ENCODE measurements at places on chromosomes 3 and 15. TPM values are rescaled to one million over a fixed set of nuclear protein-coding genes. Genes with fewer than 3 reads are reported as not detected.

DNA sequence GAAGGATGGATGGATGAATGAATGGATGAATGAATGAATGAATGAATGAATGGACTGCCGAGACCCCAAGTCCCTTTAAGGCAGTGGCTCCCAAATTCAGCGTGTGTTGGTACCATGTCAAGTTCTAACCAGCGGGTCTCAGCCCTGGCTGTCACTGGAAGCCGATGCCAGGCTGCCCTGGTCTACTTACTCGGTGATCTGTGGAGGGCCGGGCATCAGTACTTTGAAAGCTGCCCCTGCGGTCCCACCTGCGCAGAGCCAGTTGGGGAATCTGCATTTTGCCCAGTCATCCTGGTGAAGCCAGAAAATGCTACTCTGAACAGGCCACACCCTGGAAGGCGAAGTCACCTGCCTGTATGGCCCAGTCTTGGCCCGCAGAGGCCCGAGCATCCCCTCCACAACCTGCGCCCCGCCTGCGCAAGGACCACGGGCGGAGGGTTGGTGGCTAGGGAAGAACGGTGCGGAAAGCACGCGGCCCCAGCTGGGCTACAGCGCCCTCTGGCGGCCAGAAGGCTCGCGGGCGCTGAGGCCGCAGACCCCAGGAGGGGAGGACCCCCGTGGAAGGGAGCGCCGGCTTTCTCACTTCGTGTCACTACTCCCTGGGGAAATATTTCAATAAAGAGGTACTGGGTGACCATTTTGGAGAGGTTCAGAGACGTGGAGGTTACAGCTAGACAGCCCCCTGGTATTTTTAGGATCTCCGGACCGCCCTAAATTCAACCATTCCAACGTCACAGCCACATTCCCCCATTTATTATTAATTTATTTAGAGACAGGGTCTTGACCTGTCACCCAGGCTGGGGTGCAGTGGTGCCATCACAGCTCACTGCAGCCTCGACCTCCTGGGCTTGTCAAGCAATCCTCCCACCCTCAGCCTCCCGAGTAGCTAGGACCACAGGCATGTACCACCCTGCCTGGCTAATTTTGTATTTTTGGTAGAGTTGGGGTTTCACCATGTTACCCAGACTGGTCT is 34.9 kb downstream of the PRKCD start:
- no peak for DNase-seq

- no peak for DNase-seq
Observed at GRCh38 chr3:158369279-158369678, 201.7 kb upstream of the MLF1 start.

GRCh38 chr3:115502128-115502527 is 121.2 kb upstream of the GAP43 start:
- DNase-seq = no peak

DNA sequence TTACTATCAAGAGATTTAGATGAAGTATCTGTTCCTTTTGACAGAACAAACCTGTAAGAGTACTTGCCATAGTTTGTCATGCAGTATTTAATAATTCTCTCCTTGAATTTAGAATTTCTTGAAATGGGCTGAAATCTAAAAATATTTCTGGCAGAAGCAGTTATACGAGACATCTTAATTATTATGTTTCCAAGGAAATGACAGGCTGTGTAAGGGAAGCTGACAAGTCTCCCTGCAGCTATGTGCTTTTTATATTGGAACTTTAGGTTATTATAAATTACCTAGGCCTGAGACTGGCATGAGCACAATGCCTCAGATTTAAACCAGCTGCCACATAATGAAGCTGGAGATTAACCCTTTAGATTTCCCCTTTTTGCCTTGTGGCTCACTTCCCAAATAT is 365.0 kb upstream of the EPHA6 start:
- no peak for DNase-seq

- DNase-seq = no peak
Observed at GRCh38 chr15:77633913-77634265, 1.2 kb upstream of the LINGO1 start.

DNA sequence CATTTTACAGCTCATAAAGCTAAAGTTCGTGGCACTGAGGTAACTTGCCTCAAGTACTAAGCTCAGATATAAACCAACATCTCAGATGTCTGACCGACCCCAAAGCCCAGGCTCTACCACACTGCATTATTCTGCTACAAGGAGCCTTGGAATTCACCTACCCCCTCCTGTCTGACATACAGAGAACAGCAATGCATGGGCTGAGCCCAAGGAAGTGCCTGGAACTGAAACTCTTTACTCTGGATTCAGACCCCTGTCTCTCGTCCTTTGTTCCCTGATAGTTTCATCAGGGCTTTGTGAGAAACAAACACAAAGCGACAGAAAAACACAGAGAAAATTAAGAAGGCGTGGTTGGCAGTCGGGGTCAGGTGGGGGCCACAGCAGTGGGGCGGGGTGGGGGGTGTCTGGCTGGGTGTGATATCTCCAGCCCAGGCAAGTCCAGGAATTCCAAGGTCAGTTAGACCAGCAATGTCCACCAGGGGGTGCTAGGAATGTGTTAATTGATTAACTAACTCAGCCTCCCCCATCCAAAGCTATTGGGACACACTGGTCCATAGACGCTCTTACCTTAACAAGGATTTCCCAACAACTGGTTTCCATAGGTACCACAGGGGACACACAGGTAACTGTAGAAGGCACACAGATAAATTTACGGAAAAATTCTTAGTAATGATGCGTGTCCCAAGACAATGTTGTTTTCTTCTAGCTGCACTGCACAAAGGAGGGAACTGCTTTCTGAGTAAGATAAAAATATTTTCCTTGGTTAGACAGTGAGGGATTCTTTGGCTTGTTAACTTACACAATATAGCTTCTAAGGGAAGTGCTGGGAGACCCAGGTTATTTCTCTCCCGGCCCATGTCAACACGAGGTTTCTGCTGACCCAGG is 18.8 kb upstream of the SSUH2 start:
- peak; percentile 79 for DNase-seq

DNA sequence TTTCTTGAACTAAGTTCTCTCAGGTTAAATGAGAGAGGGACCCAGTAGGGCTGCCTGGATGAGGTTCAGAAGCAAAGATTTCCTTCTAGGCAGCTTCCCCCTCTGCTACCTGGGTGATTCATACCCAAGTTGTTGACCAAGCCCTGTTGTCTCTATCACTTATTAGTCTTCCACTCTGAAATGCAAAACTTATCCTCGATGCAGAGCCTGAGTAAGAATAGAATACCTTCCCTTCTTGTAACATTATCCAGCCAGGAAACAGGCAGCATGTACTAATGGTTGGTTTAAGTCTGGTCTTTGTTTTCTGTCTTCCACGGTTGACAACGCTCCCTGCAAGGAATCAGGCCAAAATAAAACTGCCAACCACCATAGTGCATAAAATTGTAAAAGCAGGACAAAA is 377.3 kb downstream of the MECOM start:
- no peak for DNase-seq

- DNase-seq = peak; percentile 95
Observed at GRCh38 chr15:92714477-92715401, 59.2 kb upstream of the FAM174B start.

DNA sequence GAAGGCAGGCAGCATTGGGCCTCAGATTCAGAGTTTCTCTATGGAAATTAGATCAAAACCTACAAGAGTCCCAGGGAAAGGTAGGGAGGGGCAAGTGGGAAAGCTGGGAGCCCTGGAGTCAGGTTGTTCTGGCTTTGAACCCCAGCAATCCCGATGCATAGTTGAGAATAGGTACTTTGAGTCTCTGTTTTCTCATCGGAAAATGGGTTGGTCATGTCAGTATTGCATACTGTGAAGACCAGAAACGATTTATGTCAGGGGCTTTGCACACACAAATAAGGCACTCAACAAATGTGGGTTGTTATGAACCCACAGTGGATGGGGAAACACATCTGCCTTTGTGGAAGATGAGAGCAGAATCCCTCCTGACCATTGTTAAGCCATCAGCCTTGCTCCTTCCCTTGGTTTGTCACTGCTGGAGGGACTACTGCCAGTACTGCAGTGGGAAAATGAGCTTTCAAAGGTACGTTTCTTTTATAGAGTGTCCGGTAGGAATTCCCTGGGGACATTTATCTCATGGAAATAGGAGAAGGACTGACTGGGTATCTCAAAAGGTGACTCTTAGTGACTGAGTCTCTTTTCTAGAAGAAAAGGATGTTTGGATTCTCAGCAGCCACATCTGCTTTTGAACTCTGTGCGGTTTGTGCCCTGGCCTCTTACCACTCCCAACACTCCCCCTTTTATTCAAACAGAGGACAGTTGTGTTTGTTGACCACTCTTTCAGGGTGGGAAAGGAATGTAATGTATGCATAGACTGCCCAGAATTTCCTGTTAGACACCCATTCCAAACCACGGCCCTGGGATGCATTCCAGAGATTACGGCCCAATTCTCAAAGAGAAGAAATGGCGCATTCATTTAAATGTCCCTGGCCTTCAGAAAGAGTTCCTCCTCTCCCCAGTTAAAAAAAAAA is 54.6 kb upstream of the VILL start:
- DNase-seq = peak; percentile 52

GRCh38 chr3:48157950-48158376 is 30.3 kb downstream of the CDC25A start:
- peak; percentile 22 for DNase-seq

- no peak for DNase-seq
Observed at GRCh38 chr3:129040039-129040336, 20.6 kb upstream of the GP9 start.

Gene OR5K1
- total RNA-seq = not detected

Gene CTXND1
- total RNA-seq = 0.29 TPM

Gene GPR176
- total RNA-seq = 1.6 TPM

Gene IQCH
- total RNA-seq = 0.17 TPM

Gene QARS1
- total RNA-seq = 229 TPM

Gene PLA2G4B
- 87.7 TPM for total RNA-seq

Gene CAMKV
- total RNA-seq = not detected

Measured in lower leg skin (tissue), 4 donors.